ENCODE measurements at places on chromosomes 16 and 17.

DNA sequence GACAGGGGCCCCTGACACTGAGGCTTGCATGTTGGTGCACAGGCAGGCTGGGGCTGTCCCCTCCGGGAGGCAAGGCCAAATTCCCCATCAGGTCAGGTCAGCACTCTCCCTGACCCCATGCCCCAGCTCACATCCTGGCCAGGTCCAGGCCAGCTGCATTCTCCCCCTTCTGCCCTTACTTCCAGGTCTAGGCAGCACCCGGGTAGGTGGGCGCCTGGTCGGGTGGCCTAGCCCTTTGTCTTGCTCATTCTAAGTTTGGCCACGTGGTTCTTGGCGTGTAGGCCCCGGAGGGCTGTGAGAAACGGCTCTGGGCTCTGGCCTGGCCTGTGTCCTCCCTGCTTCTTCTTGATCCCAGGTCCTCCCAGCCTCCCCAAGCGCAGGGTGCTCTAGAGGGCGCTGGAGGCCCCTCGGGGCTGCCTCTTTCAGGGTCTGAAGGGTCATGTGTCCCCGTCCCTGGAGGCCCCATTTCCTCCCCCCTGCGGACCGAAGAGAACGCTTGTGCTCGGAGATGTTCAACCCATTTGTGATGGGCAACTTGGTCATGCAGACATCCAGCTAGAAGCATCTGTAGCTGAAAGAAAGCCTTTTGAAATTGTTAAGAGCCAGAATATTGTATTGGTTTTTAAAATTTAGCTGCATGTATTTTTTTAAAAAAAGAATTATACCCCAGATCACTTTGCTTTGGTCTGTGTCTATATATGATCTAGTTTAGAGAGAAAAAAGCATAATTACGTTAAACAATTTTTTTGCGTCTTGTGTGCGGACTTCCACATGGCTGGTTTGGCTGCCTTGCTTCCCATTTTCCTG, 6.7 kb downstream of the BAHCC1 start:
- DNase-seq: no peak

- no peak for DNase-seq
These were observed 590 bp downstream of the TMEM219 start for GRCh38 chr16:29962344-29962994.

- DNase-seq: peak; percentile 60
These were observed 53.6 kb downstream of the GPRC5B start for GRCh38 chr16:19830902-19831560.

- DNase-seq: no peak
These were observed 96.6 kb downstream of the NXN start for GRCh38 chr17:882827-883585.

DNA sequence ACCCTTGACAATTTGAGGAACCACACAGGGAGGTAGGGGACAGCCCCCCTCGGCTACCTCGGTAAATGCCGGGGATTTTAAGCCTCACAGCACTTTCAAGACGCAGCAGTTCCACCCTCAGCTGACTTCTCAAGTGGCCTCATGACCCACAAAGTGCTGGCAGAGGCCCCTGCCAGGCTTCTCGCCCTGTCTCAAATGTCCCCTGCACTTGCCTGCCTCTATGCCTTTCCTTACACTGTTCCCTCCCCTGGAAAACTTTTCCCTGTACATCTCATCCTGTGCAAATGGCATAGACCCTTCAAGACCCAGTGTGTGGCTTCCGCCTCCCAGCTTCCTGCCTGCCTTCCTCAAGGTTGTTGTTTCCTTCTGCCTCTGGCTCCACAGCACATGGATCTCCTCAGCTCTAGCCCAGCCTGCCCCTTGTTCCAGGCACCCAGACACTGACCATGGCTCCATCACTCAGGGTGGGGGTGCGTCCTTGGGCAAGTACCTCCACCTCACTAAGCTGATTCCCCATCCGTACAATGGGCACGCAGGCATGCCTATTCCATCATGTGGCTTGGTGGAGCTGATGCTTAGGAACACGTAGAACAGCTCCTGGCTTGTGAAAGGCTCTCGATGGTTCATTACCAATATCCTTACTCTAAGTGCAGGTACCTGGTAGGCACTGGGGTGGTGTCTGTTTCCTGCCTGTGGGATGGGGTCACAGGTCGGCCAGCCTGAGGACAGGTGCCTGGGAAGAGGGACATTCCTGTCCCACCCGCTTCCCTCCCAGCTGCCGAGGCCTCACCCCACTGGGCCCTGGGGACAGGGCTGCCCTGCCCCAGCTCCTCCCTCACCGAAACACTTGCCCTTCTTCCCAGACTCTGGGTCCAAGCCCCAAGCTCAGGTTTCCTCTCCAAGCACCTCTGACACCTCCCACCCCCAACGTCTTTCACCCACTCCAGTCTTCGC, 24.0 kb downstream of the MMP15 start:
- no peak for DNase-seq

- no peak for DNase-seq
These were observed 20.3 kb downstream of the SPNS3 start for GRCh38 chr17:4453812-4454591.

DNA sequence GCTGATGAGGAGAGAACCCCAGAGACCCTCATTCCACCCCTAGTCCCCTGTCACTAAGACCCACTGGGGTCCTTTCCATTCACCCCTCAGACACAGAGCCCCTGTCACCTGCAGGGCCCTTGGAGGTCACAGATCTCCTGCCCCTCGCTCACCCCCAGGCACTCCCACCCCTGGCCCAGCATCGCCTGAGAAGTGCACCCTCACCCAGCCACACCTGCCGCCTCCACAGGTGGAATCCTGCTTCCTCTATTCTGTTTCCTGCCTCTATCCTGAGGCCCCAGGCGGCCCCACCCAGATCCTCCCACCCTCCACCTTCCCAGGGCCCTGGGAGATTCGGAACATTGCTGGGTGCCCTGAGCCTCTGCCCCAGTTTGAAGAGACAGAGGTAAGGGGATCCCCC, 13.8 kb upstream of the KRT17 start:
- no peak for DNase-seq

DNA sequence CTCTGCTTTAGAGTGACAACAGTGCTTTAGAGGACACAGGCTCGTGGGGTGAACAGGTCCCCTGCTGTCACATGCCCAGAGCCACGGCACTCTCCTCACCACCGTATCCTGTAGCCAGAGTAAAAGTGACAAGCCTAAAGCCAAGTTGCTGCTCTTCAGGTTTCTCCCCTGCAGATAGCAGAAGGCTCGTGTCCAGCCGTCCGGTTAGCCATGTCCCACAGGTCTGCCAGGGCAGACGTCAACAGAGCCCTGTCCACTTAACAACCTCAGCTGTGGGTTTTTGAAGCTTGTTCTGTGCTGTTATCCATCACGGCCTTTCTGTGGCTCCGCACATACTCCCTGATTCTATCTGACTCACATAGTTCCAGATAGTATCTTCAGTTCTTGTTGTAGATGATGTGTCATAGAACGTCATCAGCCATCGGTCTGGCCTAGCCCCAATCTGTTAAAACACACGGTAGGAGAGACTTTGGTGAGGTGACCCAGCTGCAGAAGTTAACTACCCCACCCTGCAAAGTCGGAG, 100.7 kb downstream of the SOCS1 start:
- no peak for DNase-seq

GRCh38 chr17:37476431-37477120, 13.1 kb upstream of the DUSP14 start:
- peak; percentile 36 for DNase-seq

GRCh38 chr16:53559270-53559951, 56.4 kb upstream of the AKTIP start:
- DNase-seq: no peak

GRCh38 chr16:64287655-64288528, 834.0 kb downstream of the CDH11 start:
- DNase-seq: no peak

DNA sequence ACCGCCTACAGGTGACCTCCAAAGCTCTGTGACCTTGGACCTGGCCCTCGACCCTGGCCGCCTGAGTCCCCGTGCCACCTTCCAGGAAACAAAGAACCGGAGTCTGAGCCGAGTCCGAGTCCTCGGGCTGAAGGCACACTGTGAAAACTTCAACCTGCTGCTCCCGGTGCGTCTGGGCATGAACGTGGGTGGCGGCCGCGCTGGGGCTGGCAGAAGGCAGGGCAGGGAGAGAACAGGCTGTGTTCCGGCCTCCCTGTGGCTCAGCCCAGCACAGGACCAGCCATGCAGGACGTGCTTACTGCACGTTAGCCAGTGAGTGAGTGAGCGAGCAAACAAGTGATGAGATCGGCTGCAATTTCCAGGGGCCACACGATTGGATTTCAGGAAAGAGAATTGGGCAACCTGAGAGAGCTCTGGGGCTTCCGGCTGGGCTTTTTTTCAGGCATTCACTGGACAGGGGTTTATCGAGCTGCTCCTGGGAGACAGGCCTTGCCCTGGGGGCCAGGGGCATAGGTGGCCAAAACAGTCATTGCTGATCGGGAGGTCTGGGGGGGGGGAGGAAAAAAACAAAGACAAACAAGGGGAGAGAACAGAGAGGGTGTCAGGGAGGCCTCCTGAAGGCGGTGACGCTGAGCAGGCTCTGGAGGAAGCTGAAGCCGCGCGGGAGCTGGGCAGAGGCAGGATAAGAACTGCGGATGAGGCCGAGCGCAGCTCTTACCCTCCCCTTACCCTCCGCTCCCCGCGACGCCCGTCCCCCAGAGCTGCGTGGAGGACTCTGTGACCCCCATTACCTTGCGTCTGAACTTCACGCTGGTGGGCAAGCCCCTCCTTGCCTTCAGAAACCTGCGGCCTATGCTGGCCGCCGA, 16.9 kb downstream of the ITGAX start:
- DNase-seq: no peak

DNA sequence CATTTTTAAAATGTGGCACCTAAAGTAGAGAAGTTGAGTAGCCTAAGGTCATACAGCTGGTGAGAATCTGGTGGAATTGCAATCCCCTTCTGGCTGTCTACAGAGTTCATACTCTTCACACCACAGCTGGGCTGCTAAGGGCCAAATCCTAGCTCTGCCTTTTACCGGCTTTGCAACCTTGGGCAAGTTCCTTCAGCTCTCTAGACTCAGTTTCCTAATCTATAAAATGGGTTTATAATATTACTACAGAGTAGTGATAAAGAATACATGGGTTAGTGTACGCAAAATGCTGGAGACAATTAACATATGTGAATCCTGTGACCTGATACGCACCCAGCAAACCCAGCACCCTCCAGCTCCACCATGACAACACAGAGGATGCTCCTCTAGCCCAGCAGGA, 298.2 kb upstream of the MAF start:
- no peak for DNase-seq

DNA sequence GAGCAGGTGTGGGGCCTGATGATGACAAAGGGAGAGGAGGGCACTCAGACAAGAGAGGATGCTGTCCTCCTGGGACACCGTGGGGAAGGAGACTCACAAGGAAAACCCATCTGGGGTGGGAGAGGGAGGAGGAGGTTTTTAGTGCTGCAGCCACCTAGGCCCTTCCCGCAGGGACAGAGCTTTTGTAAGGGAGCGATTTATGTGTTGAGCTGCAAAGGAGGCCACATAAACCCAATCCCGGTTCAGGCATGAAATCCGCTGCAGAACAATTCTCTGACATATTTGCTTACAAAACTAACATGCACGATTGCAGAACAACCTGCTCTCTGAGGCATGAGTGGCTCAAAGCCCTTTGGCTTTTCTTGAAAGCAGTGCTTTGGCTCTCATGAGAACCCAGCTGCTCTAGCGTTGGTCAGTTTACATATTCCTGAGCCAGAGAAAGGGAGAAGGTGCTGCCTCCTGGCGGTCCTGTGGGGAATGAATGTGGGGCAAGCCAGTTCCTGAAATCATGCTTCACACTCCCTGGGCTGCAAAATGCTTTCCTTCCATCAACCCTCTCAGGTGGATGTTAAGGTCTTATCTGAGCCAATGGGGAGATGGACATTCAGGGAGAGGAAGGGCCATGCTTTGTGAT, 122.4 kb upstream of the NLRP1 start:
- peak; percentile 20 for DNase-seq

GRCh38 chr17:44672479-44673093, 16.3 kb downstream of the MEIOC start:
- DNase-seq: no peak

DNA sequence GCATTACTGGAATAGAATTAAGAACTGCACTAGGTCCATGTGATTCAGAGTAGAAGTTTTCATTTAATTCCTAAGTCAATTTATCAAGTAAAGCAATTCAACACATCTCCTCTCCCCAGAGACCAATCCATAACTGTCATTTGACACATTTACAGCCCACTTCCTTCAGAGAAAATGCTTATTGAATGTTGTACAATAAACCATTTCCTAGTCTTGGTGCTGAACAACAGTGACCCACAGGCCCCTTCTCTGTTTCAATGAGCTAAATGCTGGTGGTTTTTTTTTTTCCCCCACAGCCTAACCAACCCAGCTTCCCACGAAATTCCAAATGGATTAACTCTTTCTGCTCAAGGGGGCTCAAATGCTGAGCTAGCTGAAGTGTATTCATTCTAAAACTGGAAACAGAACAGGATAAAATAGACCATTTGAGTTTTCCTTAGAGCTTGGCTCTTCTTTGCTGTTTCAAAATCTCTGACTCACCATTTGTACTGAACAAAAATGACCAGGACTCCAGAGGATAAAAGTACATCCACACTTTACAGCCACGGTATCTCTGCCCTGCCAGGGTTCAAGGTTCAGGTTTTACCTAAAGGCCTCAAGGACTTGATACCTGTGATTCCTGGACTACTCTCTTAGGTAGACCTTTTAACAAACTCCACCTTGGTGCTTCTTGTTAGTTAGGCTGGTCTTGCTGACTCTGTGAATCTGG, 62.3 kb downstream of the TMEM100 start:
- DNase-seq: peak; percentile 64

DNA sequence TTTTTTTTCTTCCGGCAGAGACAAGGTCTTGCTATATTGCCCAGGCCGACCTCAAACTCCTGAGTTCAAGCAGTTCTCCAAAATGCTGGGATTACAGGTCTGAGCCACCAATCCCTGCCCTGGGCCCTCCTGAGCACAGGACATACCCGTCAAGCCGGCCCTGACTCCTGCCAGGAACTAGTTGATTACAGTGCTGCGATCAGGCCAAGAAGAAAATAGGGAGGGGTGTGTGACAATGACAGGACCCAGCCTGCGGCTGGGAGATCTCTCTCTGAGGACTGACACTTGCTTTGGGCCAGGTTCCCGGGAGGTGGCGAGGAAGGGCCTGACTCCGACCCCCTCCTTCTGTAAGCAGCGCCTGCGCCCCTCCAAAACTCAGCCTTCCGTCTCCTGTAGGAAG, 276.6 kb downstream of the MRTFB start:
- no peak for DNase-seq

GRCh38 chr16:86858501-86858900, 280.2 kb downstream of the FOXL1 start:
- DNase-seq: no peak

DNA sequence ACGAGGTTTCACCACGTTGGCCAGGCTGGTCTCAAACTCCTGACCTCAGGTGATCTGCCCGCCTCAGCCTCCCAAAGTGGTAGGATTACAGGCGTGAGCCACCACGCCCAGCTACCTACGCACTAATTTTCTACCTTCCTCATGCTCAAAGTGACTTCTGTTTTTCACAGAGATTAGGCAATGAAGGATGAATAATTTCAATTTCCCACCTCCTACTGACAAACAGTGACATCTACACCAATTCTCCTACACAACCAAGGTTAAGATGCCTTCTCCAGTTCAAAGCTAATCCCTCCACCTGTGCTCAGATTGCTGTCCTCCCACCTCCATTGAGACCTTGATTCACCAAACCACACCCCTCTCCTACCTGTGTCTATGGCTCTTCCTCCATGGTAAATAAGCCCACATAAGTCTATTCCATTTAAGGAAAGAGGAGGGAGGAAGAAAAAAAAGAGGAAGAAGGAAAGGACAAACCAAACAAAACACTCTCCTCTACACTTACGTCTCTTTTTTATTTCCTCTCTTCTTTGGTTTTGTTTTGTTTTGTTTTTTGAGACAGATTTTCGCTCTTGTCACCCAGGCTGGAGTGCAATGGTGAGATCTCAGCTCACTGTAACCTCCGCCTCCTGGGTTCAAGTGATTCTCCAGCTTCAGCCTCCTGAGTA, 5.5 kb upstream of the MED11 start:
- DNase-seq: no peak
